ENCODE measurements at places on chromosomes 12 and 14. TPM values are rescaled to one million over a fixed set of nuclear protein-coding genes. Genes with fewer than 3 reads are reported as not detected.

DNA sequence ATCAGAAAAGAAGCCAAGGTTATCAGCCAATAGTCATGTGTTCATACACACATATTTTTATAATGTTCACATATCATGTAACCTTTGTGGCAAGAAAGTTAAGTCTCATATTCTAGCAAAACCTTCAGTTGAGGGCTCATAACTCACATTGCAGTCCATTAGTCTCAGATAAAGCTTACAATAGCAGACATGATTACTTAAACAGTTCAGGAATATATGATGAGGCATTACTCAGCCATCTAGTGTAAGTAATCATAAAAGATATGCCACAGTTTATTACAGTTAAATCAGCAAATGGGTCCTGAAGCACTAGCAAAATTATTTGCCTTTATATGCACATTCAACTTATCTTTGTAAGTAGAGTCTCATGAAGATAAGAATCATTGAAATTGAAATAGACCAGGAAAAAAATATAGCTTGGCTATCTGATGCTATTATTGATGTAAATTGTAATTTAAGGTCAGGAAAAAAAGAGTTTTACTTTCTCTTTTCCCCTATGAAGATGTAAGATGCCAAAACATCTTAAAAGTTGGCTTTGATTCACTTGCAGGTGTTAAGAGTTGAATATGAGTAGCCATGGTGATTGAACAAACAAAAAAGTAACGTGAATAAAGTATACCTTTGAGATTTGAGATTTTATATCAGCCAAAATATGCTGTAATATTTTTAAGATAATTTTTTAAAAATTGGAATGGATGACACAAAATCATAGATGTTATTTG is 537.0 kb downstream of the SLC6A15 start:
- peak; percentile 6 for DNase-seq

- peak; percentile 86 for DNase-seq
Observed at GRCh38 chr12:11778713-11779685, 129.5 kb downstream of the ETV6 start.

Gene BMP4
- 11.4 TPM for polyA plus RNA-seq

DNA sequence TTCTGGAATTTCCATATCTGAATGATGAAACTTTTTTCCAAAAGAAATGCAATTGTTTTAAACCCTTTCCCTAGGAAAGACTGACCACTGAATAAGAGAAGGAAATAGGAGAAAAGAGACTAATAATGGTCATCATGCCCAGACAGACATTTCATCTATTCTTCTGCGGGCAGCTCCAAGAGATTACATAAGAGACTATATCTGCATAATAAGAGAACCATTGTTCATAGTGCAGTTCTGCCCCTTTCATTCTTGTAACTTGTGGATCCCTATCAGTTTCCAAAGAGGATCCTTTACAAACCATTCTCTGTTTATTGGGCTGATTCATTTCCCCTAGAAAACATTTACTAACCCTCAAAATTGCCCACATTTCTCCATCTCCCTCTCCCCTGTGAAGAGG is 197.8 kb downstream of the FSCB start:
- no peak for DNase-seq

Gene CLEC4D
- not detected for polyA plus RNA-seq

DNA sequence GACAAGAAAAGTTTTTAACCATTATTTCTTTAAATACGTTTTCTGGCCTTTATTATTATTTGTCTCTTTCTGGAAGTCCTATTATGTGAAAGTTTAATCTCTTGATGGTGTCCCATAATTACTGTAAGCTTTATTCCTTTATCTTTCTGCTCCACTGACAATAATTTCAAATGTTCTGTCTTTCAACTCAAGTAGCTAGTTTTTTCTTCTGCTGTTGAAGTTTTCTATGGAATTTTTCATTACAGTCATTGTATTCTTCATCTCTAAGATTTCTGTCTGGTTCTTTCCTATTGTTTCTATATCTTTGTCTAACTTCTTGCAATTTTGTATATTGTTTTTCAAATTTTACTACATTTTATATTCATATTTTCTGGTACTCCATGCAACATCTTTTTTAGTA is 173.6 kb upstream of the MGAT4C start:
- DNase-seq = peak; percentile 9

DNA sequence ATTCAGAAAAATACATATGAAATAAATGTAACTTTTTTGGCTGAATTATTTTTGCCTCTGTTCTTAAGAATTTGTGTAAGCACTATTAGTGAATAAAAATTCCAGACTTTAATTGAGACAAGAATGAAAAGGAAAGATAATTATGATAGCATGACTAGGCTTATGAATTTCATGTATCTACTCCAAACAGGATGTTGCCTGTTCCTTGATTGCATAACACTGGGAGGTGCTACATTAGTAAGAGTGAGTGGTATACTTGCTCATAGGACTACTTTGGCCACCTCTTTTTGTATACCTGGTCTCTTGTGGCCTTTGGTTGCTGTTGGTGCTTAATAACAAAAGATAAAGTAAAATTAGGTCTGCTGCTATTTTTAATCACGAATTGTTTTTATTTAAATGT is 112.8 kb downstream of the NAV3 start:
- DNase-seq = peak; percentile 86

DNA sequence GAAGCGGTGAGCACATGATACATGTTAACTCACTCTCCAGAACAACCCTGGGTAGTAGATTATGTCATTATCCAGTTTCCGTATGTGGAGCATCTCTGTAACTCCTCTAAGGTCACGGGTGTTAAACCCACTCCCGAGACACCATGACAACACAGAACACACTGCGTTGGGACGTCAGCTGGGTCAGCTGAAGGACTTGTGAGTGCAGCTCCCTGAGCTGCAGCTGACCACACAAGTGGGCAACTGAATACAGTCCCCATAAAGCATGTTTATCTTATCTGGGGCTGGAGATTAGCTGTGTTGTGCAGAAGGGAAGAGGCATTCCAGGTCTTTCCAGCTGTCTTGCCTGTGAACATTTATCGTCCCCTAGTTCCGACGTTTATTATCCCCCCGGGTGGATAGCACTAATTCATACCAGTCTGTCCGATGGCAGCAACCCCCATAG is 211.5 kb downstream of the CHST11 start:
- DNase-seq = peak; percentile 58

DNA sequence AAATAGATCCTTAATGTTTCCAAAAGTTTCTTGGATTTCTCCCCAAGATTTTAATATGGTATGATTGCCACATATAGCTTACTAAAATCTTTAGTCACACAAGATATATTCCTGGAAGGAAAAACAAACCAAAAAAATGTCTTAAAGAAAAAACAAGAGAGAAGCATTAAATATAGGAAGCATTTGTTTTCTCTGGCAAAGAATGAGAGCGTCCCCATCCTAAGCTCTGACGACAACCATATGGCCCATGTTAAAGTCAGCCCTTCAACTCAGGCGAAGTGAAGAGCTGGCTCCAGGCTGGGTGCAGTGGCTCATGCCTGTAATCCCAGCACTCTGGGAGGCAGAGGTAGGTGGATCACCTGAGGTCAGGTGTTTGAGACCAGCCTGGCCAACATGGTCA is 35.6 kb downstream of the GCH1 start:
- peak; percentile 76 for DNase-seq

DNA sequence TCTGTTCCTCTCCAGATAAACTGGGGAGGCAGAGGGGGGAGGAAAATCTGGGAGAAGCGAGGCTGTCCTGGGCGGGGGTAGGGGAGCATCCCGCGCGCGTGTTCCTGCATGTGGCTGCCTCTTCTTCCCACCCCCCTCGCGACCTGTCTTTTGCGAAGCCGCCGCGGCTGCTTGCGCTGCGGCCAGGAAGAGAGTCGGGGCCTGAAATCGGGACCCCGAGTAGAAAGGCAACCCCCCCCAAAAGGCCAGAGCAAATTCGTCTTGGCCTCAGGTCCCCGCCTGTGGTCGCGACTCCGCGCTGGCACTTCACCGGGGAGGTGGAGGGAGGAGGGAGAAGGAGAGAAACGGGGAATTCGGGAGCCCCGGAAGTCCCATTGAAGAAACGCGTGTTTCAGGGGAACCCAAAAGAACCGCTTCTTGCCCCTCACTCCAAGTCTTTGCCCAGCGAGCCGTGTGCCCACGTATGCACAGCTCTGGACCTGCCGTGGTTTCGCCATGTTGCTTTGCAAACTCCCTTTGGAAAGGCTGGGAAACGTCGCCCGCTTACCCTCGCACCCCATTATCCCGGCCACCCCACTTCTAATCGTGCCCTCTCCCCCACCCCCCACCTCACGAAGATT is 944 bp downstream of the CCND2 start:
- peak; percentile 30 for DNase-seq

Gene OGFOD2
- polyA plus RNA-seq = 4.6 TPM

- peak; percentile 13 for DNase-seq
Observed at GRCh38 chr14:34983148-34983760, 462 bp downstream of the SRP54 start.

DNA sequence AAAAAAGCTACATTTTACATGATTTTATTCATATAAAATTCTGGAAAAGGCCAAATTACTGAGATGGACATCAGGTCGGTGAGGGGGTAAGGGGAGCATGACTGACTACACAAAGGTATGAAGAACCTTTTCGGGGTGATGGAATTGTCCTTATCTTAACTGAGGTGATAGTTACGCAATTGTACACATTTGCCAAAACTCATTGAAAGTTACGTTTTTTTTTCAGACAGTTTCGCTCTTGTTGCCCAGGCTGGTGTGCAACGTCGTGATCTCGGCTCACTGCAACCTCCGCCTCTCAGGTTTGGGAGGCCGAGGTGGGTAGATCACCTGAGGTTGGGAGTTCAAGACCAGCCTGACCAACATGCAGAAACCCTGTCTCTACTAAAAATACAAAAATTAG is 29.4 kb upstream of the PLEKHG3 start:
- no peak for DNase-seq

All from fibroblast of lung (primary cell).